Lower leg skin (tissue), 4 donors: ENCODE measurements at places on chromosomes 11 and 22. TPM values are rescaled to one million over a fixed set of nuclear protein-coding genes. Genes with fewer than 3 reads are reported as not detected.

Gene OR10G6
- total RNA-seq, result not detected

Gene EML3
- total RNA-seq, result 39.5 TPM

Gene FOLR1
- 2.7 TPM for total RNA-seq

Gene MAPK12
- 3.5 TPM for total RNA-seq

Gene RHOD
- 74.6 TPM for total RNA-seq

Gene CCND1
- total RNA-seq, result 370 TPM

Gene DBX1
- total RNA-seq, result not detected

Gene OR51B5
- total RNA-seq, result not detected

Gene CNTF
- 2.1 TPM for total RNA-seq

Gene OR5B21
- not detected for total RNA-seq

Gene OR10A2
- total RNA-seq, result not detected

Gene MMP7
- total RNA-seq, result 58.2 TPM

Gene ARHGAP42
- 11.2 TPM for total RNA-seq

Gene TECTA
- total RNA-seq, result 0.15 TPM

Gene LGR4
- total RNA-seq, result 32.0 TPM

Gene SCUBE2
- 17.3 TPM for total RNA-seq

Gene PPP2R5B
- total RNA-seq, result 28.7 TPM

Gene UBQLNL
- total RNA-seq, result 0.67 TPM

Gene UBQLN3
- total RNA-seq, result not detected

Gene OR2D3
- total RNA-seq, result not detected

Gene APOBEC3A
- total RNA-seq, result not detected

Gene TMEM132A
- total RNA-seq, result 3.0 TPM

Gene C11orf87
- total RNA-seq, result not detected

Gene EFEMP2
- 18.1 TPM for total RNA-seq

Gene CYP2D6
- total RNA-seq, result 0.68 TPM

Gene SLC29A2
- total RNA-seq, result 2.5 TPM

Gene TRIM21
- total RNA-seq, result 7.0 TPM

Gene NTM
- 5.0 TPM for total RNA-seq

Gene PNPLA5
- total RNA-seq, result 4.8 TPM

Gene NXPE1
- not detected for total RNA-seq

Gene KDELR3
- 0.97 TPM for total RNA-seq

Gene CEND1
- total RNA-seq, result not detected

Gene NRXN2
- 1.1 TPM for total RNA-seq

Gene KRTAP5-9
- total RNA-seq, result not detected

Gene PRDM10
- total RNA-seq, result 13.0 TPM
